ENCODE measurements at places on chromosomes 3 and 15.

DNA sequence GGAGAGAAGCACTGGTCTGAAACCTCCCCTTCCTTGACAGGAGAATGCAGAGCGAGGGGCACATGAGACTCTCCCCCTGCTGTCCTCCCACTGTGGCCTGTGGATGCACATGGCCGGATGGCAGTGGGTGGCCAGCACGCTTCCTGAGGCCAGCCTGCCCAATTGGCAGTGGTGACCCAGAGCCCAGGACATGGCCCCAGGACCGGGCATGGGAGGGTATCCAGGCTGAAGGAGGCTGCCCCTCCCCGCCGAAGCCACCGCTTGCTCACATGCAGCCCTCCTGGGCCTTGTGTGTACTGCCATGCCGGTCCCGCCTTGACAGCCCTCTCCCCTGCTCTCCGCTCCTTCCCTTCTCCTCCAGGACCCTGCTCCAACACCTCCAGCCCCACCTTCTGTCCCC is 100.9 kb downstream of the MEGF11 start:
- no peak for DNase-seq

DNA sequence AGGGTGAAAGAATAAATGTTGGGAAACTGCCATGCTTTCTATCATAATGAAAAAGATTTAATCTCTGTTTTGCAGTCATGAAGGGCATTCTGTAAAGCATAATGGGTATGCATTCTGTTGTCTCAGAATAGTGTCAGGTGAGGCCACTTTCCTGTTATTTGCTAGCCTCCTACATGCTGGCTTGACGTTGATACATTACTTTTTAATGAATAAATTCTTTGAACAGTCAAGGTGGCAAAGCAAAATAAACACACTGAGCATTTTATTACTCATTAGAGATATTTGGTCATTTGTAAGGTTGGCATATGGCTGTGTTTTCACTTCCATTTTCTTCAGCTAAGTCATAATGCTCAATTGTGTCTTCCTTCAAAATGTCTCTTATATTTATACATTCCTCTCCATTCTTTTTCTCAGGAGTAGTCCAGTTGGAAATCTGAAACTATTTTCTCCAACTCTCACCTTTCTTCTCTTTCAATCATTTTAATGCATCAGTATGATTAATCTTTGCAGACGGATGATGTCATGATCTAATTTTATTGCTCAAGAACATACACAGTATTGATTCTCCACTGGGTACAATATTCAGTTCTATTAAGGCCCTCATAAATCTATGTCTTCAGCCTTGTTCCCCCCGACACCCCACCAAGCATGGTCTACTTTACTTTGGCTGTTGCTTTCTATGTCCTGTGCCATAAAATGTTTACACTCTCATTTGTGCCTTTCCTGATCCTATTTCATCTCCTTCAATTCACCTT is 290.7 kb downstream of the GBE1 start:
- DNase-seq = no peak

DNA sequence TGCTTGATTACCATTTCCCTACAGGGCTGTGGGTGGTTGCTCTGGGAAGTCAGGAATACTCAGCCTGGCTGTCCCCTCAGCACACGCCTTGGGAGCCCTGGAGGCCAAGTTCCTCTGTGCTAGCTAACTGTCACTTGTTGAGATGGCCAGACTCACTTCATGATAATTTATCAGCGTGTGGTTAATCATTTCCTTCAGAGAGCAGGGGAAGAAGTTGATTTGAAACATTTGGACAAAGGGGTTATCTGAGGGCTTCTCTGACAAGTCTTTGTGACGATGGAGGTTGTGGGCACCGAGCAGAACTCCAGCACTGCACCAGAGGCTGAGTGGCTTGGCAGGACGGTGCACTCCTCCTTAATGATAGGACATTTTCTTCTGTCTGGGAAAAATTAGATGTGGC is 61.9 kb downstream of the WHAMM start:
- DNase-seq = no peak

DNA sequence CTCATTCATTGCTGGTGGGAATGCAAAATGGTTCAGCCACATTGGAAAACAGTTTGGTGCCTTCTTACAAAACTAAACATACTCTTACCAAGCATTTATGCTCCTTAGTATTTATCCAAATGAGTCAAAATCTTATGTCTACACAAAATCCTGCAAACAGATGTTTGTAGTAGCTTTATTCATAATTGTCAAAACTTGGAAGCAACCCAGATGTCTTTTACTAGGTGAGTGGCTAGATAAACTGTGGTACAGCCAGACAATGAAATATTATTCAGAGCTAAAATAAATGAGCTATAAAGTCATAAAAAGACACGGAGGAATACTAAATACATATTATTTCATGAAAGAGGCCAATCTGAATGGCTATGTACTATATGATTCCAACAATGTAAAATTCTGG is 709.5 kb downstream of the NSUN3 start:
- no peak for DNase-seq

DNA sequence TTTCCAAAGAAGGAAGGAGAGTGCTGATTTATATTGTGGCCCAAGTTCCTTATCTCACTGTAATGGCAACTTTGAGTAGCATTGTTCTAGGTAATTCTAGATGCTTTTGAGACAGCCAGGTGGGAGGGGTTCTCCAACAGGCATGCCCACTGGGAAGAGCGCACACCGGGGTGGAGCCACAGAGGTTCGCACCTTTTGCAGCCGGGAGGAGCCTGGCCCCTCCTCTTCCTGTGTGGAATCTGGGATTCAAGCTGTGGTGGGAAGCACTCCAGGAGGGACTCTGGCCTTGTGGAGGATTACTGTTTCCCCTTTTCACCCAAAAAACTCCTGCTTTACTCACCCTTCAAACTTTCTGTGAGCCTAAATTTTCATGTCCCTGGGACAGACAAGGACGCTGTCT is 53.1 kb downstream of the CFAP20DC start:
- no peak for DNase-seq

DNA sequence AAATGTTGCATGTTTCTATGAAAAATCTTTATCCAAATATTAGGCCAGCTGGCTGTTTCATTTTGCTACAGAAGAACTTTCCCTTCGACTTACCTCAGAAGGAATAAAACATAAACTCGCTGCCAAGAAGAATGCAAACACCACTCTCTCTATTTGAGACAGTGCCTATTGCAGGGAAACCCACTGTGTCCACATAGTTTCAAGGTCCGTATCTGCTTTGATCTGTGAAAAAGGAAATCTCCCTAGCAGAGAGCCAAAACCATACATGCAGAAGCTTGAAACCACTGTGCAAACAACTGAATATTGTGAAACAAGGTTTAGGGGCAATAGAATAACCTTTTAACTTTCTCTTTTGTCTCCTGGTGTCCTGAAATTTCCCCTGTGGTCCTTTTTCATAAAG is 35.0 kb upstream of the CAPN7 start:
- DNase-seq = no peak

- no peak for DNase-seq
Measured at GRCh38 chr15:88794001-88794400, 9.2 kb upstream of the ACAN start.

DNA sequence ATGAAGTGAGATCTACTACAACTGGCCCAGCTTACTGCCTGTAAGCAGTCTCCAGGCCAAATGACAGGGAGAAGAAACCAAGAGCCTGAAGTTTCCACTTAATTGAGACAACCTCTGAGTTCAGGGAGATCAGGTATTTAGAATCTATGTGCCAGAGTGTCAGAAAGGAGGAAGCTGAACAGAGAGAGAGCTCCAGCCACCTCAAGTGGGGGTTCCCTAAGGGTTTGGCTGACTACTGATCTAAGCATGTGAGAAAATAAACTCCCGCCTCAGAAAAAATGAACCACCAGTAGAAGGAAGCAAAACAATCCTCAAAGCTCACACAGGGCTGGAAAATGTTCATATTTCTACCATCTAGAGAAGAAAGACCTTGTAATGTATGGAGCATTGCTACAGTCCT is 25.0 kb downstream of the ADAM10 start:
- no peak for DNase-seq

DNA sequence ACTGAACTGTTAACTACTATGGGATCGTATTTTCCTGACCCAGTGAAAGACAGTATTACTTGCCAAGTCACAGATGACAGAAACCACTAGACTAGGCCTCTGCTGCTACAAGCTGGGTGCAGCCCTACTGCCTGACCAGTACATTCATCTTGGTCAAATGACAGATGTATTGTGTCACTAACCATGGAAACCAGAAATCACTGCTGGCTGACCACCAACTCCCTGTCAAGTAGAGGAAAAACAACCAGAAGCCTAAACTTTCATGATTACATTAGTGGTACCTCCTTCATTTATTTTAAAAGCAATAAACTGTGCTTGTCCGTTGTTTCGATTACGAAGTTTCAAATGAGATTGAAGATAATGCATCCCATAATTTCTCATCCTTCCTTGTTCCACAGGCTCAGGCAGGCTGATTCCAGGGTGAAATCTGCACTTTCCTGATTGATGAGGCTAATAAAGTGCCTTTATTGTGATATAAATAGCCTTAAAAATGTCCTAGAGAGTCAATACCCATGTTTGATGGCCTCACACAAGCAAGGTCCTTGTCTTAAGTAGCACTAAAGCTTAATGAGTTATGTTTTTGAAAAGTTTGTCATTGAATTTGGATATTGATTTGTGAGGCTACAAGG is 309.7 kb downstream of the LSAMP start:
- DNase-seq = no peak

GRCh38 chr3:188240189-188240981 is 86.4 kb downstream of the LPP start:
- no peak for DNase-seq

- no peak for DNase-seq
Measured at GRCh38 chr3:55330756-55331155, 156.3 kb downstream of the WNT5A start.

- DNase-seq = no peak
Measured at GRCh38 chr3:39196671-39197356, 4.4 kb upstream of the XIRP1 start.

DNA sequence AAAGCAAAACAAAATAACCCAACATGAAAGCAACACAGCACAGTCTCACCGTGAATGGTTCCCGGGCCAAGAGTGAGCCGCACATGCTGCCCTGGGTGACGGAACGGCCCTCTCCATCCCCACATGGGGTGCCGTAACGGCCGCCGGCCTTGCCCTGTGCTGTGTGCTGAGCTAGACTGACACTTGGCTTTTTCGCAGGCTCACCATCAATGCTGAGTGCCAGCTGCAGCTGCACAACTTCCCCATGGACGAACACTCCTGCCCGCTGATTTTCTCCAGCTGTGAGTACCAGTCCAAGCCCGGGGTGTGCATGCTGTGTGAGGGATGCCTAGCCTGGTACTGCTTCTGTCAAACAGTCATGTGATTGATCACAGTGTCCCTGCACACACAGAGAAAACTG is 357.6 kb downstream of the GABRG3 start:
- DNase-seq = no peak

- DNase-seq = no peak
Measured at GRCh38 chr3:100264242-100264641, 3.5 kb downstream of the TBC1D23 start.

- DNase-seq = no peak
Measured at GRCh38 chr3:12188681-12189287, 30.1 kb upstream of the TIMP4 start.

DNA sequence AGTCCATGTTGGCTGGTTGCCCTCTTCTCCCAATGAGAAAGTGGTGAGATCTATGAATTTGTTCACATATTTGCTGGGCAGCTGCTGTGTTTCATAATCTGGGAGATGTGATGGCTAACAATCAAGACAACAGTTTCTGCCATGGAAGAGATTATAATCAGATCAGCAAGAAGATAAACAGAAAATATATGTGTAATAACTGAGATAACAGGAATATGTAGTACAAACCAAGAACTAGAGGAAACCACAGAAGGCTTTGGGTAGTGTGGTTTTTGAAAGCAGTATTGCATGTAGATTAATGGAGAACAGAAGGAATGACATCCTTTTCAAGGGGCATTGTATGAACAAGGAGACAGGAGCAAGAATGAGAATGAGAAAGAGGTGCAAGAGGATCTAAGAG is 12.2 kb upstream of the CSTA start:
- no peak for DNase-seq

GRCh38 chr3:194727435-194728128 is 41.9 kb downstream of the FAM43A start:
- no peak for DNase-seq

DNA sequence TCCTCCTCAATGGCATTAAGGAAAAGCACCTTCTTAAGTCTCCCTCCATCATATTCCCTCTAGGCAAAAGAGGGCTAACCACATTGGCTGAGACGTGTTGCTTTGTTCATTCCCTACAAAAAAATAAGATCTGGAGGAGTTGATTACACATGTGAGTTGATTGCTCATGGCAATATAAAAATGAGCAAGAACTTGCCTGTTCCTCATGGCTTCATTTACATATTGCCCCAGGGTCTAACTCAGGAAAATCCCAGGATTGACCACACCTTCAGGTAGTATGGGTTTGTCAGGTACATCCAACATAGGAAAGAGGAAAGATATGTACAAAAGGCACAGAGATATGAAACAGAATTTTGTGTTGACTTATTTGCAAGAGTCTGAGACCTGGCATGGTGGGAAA is 35.5 kb downstream of the NFKBIZ start:
- no peak for DNase-seq

- DNase-seq = no peak
Measured at GRCh38 chr15:41792000-41792637, 17.8 kb downstream of the MAPKBP1 start.

GRCh38 chr3:150825916-150826377 is 63.0 kb upstream of the SIAH2 start:
- no peak for DNase-seq

- DNase-seq = no peak
Measured at GRCh38 chr3:45603226-45603625, 8.7 kb downstream of the LIMD1 start.

- DNase-seq = no peak
Measured at GRCh38 chr15:69559440-69560190, 107.0 kb downstream of the RPLP1 start.

GRCh38 chr3:139629033-139629432 is 48.7 kb downstream of the NMNAT3 start:
- DNase-seq = peak; percentile 28

All from stimulated activated CD8-positive, alpha-beta memory T cell treated with anti-CD3 and anti-CD28 coated beads, Interleukin-4, amount 100 ng/mL, for 48 hours (primary cell).